ENCODE measurements at places on chromosomes 11 and 22.

DNA sequence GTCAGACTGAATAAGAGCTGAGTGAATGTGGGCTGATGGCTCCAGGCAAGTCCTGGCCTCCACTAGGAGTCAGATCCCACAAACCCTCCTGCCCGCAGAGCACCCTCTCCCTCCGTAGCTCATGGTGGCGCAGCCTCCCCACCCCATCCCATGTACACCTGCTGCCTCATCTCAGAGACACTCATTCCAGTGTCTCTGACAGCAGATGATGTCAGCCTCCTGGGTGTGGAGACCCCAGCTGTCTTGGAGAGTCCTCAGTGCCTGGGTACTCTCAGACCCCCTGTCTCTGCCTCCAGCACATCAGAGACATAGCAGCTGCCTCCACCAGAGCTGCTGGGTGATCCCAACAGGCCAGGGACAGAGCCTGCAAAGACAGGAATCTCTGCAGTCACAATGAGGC, 9.5 kb downstream of the IGLL5 start:
- DNase-seq = no peak

GRCh38 chr11:70872955-70873735, 379.2 kb downstream of the SHANK2 start:
- no peak for DNase-seq

GRCh38 chr11:26741036-26741435, 19.2 kb upstream of the SLC5A12 start:
- no peak for DNase-seq

GRCh38 chr11:116345575-116345974, 427.2 kb downstream of the BUD13 start:
- DNase-seq = no peak

DNA sequence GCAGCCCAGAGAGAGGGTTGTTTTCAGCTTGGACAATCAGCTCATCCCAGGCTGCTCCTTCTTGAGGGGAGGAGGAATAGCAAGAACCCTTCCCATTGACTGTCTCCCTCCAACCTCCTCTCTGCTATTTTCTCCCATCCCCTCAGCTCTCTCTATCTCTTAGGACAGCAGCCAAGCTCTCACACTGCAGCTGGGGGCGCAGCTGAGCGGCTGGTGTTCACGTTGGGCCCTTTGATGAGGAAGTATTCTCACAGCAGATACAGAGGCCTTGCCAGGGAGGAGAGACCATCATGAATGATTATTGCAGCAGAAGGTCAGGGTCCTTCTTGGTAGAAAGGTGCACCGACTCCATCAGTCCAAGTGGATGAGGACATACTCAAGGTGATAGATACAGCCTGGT, 26.5 kb upstream of the CADM1 start:
- DNase-seq = no peak

DNA sequence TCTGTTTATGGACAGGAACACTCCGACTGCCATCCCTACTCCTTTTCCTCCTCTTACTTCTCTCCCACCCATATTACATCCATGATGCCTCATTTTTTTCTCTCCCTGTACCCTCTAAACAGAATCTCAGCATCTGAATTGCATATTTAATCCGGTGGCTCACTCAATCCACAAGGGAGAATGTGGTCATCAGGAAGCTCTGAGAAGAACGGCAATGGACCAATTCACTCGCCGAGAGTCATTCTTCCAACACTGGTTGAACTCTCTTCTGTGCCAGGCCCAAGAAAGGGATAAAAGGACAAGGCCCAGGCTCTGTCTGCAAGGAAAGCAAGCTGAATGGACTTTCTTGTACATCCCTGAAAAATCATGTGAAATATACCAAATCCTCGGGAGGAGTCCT, 15.9 kb downstream of the MAP6 start:
- DNase-seq = no peak

DNA sequence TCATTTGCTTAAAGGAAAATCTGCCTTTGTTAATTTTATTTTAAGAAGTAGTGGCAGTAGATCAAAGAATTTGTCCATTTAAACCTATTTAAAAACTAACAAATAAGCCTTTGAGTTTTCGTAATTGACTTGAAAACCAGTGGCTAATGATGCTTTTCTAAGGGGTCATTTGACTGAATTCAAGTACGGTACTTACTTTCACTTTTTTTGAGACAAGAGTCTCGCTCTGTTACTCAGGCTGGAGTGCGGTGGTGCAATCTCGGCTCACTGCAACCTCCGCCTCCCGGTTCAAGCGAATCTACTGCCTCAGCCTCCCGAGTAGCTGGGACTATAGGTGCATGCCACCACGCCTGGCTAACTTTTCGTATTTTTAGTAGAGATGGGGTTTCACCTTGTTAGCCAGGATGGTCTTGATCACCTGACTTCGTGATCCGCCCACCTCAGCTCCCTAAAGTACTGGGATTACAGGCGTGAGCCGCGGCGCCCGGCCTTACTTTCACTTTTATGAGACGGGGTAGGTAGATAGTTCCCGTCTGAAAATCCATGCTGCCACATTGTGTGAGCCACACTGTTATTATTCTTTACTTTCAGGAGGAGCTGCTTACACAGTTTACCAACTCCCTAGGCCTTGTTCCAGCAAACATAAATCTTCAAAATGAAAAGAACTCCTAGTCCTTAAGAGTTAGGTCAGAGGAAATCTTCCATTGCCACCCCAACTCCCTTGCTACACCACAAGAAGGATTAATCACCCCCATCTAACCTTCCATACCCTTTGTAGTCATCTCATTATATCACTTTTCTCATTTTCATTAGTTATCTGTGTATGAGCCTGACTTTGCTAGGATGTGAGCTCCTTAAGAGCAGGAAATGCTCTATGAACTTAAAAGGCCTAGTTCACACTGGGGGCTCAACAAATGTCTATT, 926.6 kb upstream of the CCDC90B start:
- no peak for DNase-seq

DNA sequence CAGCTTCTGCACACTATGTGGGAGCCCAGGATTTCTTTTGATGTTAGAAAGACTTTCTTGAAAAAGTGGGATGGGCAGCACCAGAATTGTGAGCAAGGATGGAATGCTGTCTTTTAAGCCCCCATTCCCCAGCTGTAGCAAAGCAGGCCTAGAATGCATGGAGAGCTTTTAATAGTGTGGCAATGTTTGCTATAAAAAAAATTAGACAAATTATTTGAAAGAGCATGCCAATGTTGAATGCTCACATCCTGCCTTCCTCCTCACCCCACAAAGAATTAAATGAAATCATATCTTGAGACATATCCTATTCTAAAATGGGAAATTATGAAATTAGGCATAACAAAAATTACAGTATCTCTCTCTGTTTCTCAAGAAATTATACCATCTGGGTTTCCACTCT, 154.7 kb downstream of the C11orf91 start:
- no peak for DNase-seq

DNA sequence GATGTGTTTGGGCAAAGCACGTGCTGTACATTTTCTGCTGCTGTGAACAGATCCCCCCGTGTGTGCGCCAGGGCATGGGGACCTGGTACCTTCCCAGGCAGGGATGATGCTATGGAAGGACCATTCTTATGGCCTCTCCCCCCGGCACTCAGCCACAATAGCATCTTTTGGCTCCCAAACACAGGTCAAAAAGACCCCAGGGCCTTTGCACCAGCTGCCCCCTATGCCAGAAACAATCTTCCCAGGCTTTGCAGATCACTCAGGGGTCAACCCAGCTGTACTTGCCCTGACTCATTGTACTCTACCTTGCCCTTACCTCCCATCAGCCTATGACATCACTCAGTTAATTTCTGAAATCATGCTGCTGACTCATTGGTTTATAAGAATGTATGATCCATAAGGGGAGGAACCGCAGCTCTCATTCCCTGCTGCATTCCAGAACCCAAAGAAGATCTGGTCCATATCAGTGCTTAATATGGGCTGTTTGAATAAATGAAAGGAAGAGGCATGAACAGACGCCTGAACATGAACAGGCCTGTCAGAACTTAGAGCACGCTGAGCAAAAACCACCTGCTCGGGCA, 100.7 kb downstream of the CELSR1 start:
- no peak for DNase-seq

GRCh38 chr11:43819926-43820325, 60.7 kb upstream of the ALKBH3 start:
- DNase-seq = no peak

- no peak for DNase-seq
These were observed 1.7 kb downstream of the RASD2 start for GRCh38 chr22:35542157-35542938.

DNA sequence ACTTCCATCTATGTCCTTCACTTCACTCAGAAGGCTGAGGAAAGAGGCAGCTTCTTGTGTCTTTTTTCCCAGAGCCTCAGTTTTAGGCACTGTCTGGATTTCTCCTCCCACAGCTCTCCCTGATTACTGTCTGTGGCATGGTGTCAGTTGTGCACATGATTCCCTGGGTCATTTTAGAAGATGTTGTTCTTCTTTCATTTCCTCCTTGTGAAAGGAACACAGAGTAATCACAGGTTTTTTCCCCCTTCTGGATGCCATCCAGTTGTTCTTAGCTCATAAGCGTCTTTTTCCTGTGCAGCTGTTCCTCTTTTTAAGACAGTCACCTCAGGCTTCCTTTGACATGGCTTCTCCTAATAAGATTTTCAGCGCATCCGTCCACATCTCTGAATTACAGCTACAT, 212.2 kb downstream of the FAM181B start:
- DNase-seq = no peak

GRCh38 chr22:36374603-36375024, 13.2 kb downstream of the MYH9 start:
- peak; percentile 49 for DNase-seq

DNA sequence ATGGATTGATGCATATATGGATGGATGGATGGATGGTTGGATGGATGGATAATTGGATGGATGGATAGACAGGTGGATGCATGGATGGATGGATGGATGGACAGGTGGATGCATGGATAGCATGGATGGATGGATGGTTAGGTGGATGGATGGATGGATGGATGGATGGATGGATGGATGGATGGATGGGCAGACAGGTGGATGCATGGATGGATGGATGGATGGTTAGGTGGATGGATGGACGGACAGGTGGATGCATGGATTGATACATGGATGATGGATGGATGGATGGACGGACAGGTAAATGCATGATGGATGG, 52.5 kb downstream of the MACROD1 start:
- DNase-seq = no peak

GRCh38 chr11:43419460-43419859, 60.7 kb downstream of the TTC17 start:
- DNase-seq = no peak

GRCh38 chr22:31248965-31249958, 37.2 kb downstream of the LIMK2 start:
- DNase-seq = no peak

DNA sequence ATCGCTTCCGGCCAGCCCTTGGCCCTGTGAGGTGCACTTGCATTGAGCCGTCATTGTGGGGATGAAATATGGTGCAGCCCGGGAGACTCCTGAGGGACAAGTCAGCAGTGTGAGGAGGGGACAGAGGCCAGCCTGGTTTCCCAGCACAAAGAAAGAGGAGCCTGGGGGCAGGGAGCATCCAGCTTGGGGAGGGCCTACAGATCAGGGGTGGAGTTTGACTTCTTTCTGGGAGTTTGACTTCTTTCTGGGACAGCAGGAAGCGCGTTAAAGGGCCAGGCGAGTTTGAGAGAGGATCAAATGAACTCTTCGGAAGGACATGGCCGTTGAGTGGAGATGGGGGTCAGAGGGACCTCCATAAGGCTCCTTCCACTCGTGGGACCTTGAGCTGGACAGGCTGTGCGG, 91.9 kb downstream of the LRRC32 start:
- DNase-seq = no peak

DNA sequence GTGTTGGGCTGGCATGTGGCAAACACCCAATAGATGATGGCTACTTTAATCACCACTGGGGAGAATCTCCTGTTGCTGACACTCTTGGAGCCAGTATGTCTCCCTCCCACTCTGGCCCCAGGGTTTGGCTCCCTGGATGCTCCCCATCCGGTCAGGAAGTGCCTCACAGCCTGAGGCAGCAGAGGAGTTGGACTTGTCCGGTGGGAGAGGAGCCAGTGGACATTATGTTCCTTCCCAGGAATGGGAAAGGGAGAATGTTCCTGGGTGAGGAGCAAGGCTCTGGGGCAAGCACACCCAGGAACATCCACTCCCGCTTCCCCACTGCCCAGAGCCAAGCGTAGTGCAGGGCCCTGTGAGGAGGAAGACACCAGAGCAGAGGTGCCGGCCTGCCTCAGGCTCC, 84.6 kb upstream of the NAV2 start:
- no peak for DNase-seq

DNA sequence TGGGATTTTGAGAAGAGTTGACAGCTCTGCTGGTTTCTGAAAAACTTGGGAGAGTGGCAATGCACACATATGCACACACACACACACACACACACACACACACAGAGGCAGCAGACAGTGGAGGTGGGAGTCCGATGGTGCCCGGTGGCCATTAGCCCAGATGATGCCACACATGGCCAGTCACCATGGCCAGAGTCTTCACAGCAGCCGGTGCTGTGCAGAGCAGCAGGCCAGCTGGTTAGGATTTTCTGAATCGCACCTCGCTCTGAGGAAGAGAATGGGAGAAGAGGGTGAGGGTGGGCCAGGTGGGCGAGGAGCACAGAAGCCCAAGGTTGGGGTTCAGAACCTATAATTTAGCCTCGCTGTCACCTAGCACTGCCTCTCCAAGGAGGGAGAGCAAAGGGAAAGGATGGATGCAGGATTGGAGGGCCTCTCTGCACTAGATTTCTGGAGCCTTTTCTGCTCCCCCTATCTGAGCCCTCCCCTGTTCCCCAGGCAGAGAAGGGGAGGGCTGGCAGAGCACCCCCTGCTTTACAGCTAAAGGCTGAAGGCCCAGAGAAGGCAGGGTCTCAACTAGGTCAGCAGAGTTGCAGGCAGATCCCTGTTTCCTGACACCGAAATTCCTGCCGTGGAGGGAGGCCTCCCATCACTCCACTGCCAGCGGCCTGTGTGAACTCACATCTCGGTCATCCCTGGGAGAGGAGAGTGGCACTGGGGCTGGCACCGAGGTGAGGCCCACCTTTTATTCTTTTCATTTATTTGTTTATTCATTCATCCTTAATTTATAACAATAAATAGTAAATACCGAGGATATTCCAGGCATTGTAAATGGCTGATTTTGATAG, 25.8 kb upstream of the FXYD6 start:
- DNase-seq = no peak

GRCh38 chr11:15097411-15097810, 17.3 kb upstream of the INSC start:
- no peak for DNase-seq
